ENCODE measurements at places on chromosomes 1 and 21.

- DNase-seq: no peak
Observed at GRCh38 chr1:115557715-115558114, 84.1 kb upstream of the VANGL1 start.

DNA sequence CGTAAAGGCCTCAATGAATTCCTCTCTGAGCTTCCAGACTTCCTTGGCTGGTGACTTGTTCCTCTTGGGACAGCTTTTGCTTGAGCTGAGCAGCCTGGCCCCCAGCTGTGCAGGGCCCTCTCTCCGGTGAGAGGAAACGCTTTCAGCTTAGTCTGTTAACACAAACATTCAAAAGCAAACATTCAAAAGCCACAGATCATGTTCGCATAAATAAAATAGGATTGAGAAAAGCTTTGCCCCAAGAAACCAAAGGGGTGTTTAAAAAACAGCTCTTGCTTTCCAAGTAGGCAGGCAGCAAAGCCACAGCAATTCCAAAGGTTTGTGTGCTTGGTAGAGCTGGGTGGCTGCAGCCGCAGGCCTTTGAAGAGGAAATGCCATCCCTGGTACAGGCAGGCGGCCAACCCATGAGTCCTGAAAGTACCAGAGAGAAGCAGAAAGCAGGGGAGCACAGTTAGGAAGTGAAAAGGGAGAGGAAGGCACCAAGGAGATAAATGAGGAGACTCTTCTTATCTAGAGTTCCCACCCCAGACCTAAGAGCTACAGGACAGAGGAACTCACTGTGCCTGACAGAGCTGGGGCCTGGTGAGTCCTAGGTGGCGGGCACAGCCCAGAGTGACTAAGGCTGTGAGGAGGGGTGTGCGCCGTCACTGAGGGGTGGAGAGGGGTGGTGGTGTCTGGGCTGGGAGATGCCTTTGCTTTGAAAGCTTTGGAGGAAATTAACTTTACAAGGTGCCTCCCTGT, 48.4 kb downstream of the CCN1 start:
- DNase-seq: no peak

- no peak for DNase-seq
Observed at GRCh38 chr1:227889863-227890405, 57.8 kb downstream of the WNT9A start.

DNA sequence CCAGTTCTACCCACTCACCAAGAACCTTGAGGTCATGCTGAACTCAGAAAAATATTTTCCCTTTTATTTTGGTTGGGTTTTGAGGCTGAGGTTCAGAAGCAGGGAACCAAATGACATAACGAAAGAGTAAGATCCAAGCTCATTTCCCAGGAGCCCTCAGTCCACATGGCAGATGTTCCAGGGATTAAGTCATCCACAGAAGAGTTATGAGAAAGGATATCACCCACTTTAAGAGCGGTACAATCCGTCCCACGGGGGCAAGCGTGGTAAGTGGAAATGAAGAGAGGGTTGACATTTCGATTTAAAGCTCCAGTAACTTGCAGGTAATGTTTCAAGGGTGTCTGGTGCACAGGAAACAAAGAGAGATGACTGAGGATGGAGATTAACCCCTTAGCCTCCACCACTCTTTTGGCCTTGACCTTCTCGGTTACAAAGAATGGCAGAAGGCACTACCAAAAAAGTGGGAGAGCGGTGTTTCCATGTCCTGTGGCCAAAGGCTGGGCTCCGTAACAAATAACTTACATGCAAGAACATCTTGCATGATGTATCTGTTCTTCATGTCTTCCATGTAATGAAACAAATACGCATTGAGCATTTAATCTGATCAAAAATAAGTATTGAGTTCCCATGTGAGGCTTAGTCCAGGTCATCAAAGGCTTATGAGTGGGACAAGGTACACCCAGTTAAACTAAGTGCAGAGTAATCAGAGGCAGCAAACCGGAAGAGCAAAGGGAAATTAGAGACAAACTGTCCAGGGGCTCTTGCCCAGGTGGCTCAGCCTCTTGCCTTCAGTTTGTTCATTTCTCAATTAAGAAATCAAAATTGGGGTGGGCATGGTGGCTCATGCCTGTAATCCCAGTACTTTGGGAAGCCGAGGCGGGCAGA, 241.4 kb downstream of the TOMM20 start:
- DNase-seq: no peak

GRCh38 chr1:184945678-184946412, 28.5 kb downstream of the NIBAN1 start:
- DNase-seq: no peak

DNA sequence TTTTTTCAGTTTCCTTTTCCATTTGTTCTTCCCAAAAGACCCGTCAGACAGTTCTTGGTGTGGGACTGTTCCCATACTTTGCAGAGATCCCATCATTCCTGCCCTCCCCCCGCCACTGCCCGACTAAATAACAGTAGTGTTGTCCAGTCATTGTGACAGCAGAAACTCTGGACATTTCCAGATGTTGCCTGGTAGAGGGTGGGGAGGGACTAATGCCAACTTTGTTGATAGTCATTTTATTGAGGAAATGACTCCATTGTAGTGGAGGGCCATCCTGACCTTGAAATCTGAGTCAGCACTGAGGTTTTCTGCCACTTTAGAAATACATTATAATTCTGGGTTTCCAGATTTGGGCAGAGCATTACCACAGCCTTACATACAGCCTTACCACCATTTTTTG, 85.4 kb downstream of the CEP350 start:
- DNase-seq: peak; percentile 52

GRCh38 chr21:26966649-26967061, 233 bp downstream of the ADAMTS5 start:
- no peak for DNase-seq

DNA sequence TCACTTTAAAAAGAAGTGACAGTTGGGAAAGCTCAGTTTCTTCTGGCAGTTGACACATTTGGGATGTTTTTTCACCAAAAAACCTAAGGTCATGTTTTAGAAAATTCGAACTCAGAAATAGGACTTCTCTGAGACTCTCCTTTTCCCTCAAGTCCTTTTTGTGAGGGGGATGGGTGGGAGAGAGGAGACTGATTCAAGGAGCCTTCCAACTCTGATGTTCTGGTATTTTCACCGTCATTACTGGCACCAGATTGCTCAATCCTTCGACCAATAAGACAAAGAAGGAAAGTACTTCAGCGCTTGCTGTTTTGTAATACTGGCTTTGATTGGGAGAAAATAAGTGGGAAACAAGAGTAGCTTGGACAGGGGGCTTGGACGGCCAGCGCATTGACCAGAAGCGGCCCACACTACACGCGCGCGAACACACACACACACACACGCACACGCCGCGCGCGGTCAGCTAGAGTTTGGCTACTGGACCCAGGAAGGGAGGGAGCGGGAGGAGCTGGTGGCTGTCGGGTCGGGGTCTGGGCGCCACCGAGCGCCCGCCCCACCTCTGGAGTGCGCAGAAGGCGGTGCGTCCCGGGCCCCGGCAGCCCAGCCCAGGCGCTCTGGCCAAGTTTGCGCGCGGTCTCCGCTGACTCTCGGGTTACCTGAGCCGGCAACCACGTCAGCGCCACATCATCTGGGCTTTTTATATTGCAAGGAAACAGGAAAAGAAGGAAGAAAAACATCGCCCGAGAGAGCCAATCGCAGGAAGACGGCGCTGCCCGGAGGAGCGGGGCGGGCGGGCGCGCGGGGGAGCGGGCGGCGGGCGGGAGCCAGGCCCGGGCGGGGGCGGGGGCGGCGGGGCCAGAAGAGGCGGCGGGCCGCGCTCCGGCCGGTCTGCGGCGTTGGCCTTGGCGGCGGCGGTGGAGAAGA, at the start of gene KCNK1:
KCNK1 (plus strand) TSS at position 855 of the 921 bp plus-strand sequence; CDS start at position 921, 66 bp downstream.
- DNase-seq: no peak

GRCh38 chr1:47189844-47190508, at the start of gene PDZK1IP1:
TSS of gene PDZK1IP1 (minus strand) at chr1:47190036. CDS start at chr1:47189932, 104 bp downstream.
- no peak for DNase-seq

DNA sequence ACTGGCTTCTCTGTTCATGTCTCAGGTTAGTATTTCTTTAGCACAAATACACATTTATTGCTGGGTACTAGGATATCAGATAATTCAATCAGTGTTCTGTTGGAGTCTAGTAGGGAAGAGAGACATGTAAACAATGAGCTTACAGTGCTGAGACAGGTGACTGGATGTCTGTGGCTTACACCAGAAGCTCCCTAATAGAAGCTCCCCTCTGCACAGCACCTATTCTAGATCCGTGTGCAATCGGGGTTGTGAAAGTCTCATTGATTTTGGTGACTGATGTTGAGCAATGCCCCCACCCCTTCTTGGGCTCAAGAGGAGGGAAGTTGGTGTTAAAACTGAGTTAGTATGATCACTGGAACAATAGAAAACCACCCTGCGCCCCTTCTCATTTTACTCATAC, 279.2 kb downstream of the RPS6KC1 start:
- DNase-seq: no peak

DNA sequence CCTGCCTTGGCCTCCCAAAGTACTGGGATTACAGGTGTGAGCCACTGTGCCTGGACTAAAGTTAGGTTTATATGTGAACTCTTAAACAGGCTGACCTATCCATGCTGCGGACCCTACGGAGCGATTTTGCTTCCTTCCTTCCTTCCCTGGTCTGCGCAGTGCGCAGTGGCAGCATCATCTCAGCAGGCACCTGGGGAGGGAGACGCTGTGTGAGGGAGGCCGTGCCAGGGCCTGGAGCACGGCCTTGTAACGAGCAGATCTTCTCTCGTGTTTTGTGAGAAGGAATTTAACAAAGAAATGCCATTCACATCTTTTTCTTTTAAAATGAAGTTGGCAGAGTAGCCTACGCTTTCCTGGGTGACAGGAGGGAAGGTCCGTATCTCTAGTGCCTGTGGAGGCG, 45.8 kb downstream of the PKNOX1 start:
- no peak for DNase-seq

- no peak for DNase-seq
Observed at GRCh38 chr1:37147392-37147831, 113.1 kb upstream of the GRIK3 start.

- no peak for DNase-seq
Observed at GRCh38 chr1:38454236-38454635, 405.3 kb downstream of the RRAGC start.

DNA sequence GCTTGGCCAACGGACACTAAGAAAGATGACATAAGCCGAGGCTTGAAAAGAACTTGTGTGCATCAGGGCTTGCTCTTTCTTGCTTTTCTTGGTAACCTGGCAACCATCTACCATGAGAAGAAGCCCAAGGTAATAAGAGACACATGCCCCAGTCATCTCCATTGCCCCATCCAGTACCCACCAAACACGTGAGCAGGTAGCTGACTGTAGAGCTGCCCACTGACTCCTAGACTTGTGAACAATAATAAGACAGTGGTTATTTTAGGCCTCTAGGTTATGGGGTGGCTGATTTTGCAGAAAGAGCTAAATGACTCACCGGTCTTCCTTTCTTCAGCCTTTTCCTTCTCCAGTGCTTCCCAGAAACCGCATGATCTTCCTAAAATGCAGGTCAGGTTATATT, 105.0 kb upstream of the JUN start:
- DNase-seq: no peak

GRCh38 chr1:65147424-65148177, 402 bp upstream of the AK4 start:
- no peak for DNase-seq

DNA sequence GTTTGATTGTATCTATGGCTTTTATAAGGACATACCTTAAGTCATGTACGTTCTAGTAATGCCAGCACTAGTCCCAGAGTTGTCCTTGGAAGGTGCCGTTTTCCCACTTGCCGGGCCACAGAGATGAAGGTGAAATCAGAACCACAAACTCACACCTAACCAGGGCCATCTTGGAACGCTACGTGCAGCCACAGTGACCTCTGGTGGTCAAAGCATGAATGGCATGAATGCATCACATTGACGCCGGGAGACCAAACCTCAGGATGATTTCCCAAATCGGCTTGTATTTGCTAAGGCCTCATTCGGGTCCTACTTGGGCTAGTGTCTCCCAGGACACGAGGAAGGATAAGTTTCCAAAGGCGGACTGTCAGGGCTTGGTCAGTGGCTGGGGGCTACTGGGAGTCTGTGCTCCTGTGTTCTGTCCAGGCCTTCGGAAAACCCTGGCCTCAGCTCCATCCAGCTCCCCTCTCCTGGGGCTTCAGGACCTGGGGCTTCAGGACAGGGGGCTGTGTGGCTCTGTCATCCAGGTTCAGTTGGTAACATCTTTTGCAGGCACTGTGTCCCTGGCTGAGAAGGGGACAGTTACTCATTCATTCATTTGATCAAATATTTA, 260.5 kb downstream of the PRDM2 start:
- peak; percentile 18 for DNase-seq

- DNase-seq: no peak
Observed at GRCh38 chr1:64019818-64020217, 183.6 kb upstream of the UBE2U start.

DNA sequence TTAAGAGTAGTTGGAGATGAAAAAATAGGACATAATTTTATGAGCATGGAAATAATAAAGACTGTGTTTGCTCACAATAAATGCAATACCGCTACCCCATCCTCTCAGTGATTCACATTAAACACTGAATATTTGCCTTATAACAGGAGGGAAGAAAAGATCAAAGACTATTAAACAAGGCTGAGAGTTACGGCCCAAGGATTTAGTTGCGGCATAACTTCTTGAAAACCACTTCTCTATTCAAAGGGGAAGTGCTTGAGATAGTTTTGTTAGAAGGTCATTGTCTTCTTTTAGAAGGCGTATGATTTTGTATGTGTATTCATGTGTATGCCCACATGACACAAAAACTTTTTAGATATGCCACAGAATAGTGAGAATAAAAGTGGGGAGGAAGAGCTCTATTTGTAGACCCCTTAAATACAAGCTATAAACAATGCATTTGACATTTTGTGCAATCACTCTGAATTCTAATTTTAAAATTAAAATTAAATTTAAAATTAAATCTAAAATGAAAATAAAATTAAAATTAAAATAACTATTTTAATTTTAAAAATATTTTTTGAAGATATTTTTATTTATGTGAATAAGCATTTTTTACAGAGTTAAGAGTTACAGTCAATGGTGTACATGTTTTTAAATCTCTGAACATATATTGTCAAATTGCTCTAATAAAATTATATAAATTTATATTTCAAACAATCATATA, 986.6 kb upstream of the ADAMTS5 start:
- DNase-seq: no peak

DNA sequence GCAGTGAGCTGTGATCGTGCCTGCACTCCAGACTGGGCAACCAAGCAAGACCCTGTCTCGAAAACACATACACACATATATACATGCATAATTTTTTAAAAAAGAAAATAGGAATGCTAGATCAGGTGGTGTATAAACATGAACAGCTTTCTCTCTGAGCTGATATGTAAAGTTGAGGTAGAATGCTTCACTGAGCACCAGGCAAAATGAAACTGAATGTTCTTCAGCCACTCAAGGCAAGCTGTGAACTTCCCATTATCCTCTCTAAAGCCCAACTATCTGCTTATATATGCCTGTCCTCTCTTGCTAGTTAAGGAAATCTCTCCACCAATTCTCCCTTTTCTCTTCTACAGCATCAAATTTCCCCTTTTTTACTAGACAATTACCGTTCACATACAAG, 93.0 kb downstream of the NUF2 start:
- no peak for DNase-seq

DNA sequence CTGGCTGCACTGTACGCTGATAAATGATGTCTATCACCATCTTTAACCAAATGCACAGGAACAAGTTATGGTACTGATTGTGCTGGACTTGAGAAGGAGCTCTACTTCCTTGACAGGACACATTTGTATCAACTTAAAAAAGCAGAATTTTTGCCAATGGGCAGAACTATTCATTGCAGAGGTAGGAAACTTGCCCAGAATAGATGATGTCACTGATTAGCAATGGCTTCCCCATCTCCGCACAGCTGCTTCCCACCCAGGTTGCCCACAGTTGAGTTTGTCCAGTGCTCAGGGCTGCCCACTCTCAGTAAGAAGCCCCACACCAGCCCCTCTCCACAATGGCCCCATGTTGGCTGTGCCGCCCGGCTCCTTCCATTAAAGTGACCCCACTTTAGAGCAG, 33.4 kb downstream of the CAPN2 start:
- DNase-seq: no peak

All from glomerular endothelial cell (primary cell).